CD4-positive, alpha-beta T cell treated with Interferon gamma for 1 hour (primary cell): ENCODE measurements at places on chromosomes 13 and 19.
A peak's percentile ranks its signal among the peaks of the same experiment; 100 is the strongest.

- no peak for DNase-seq
Observed at GRCh38 chr13:38223089-38223488, 126.6 kb upstream of the UFM1 start.

DNA sequence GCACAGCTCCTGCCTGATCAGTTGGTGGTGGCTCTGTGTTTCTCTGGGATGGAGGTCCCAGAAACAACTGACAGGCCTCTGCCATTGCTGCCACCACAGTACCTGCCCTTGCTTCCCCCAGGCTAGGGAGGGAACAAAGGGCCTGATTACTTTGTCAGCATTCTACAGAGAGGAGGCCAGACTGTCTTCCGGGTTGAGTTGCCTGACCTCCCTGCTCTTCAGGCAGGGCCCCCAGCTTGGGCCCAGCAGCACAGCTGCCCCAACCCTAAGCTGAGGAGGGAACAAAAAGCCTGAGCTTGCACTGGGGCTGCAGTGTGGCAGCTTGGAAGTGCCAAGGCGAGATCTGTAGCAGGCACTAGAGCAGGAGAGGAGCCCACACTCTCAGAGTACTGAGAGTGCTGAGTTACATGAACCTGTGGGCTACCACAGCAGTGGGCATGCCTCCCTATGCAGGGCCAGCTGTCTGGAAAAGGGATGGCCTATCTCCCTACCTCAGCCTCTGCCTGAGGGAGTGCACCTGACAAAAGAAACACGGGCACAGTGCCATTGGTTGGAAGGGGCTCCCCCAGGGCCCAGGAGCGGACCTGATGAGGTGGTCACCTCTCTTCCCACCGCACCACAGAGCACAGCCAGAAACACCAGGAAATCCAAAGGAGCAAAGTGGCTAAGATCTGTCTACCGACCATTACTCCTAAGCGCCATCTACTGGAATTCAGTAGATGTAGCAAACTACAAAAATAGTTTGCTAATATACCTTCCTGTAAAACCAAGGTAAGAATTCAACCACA lies 24.4 kb downstream of the SLC25A15 start:
- DNase-seq = no peak

GRCh38 chr13:110615322-110616102 lies at the start of gene NAXD:
TSS of gene NAXD (plus strand) at chr13:110615545. CDS start at chr13:110615602, 57 bp downstream.
- DNase-seq = peak; percentile 75

- no peak for DNase-seq
Observed at GRCh38 chr13:42653679-42654078, 79.7 kb downstream of the TNFSF11 start.

DNA sequence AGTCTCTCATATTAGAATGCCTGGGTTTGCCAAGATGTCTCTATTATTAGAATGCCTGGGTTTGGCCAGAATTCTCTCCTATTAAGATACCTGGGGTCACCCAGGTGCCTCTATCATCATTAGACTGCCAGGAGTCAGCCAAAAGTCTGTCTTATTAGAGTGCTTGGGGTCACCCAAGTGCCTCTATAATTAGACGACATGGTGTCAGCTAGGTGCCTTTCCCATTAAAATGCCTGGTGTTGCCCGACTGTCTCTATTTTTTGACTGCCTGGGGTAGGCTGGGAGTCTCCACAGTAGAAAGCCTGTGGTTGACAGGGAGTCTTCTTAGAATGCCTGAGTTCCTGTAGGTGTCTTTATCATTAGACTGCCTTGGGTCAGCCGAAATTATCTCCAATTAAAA lies 1536.6 kb downstream of the UQCRFS1 start:
- no peak for DNase-seq

GRCh38 chr19:4042731-4043082 lies 24.0 kb downstream of the ZBTB7A start:
- no peak for DNase-seq
